ENCODE measurements at places on chromosomes 3 and 15.

DNA sequence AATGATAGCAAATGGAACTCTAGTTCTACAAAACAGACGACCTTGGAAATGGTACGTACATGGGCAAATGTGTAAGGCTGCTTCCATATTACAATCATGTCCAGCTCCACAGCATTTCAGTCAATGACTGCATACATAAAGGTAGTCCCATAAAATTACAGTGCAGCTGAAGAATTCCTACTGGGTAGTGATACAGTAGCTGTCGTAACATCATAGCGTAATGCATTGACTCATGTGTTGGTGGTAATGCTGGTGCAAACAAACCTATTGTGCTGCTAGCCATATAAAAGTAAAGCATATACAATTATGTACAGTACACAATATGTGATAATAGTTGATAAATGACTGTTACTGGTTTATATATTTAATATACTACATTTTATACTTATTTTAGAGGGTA is 18.5 kb downstream of the TTC23 start:
- no peak for DNase-seq

- DNase-seq, result no peak
These were observed 10.0 kb upstream of the SCN10A start for GRCh38 chr3:38826001-38826400.

- DNase-seq, result no peak
These were observed 2.4 kb upstream of the DCBLD2 start for GRCh38 chr3:98903705-98904481.

DNA sequence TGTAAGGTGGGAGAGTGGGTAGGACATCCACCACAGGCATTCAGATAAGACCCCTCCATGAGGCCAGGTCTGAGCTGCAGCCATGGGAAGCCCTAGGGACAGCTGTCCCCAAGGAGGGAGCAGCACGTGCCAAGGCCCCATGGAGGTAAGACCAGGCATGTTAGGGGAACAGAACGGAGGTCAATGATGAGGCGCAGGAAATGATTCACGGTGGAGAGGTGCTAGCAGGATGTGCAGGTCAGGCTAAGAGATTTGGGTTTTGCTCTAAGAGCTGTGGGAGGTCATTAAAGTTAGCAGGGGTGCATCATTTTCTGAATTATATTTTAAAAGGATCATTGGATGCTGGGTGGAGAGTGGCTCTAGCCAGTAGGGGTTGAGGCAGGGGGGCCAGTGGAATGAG is 66.4 kb upstream of the SNRPA1 start:
- no peak for DNase-seq

DNA sequence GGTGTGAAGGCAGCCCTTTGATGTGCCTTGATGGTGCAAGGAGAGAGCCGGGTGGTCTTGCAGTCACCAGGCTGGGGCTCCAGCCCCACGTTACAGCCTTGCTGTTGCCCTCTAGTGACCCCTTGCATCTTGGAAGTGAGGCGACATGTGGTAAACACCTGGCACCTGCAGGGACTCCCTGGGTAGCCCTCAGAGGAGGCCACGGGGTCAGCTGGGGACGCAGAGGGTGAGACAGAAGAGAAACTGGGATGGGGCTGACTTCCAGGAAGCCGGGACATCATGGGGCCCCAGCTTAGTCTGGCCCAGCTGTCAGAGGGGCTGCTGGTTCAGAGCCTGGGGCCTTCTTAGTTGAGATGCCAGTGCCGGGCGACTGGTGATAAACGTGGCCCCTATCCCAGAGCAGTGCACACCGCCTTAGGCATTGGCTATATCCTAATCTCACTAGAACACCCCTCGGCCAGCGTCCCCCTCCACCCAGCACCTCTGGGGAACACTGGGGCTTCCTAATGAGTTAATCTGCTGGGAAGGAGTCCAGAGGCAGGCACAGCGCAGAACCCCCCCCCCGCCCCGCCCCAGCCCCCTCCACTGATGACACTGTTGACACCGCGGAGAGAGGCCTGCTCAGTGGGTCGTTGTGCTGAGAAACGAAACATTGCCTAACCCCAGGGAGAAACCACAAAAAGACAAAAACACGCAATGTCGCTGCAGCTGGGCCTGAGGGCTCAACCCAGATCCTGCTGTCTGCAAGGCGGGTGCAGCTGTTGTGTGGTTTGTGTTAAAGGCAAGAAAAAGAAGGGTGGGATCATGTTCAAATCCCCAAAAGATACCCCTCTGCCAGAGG is 60.5 kb upstream of the KLF13 start:
- no peak for DNase-seq

Measured in SHP77 treated with DMSO at 0.1 percent for 48 hours (cell line).